Left colon (tissue), 2 donors: ENCODE measurements at places on chromosomes 12 and 14. TPM values are rescaled to one million over a fixed set of nuclear protein-coding genes. Genes with fewer than 3 reads are reported as not detected.

Gene SLC11A2
- 41.9 TPM for total RNA-seq

Gene RHOJ
- 4.8 TPM for total RNA-seq

Gene KCNJ8
- 2.4 TPM for total RNA-seq

Gene SLCO1B1
- not detected for total RNA-seq

Gene LRTM2
- total RNA-seq, result not detected

DNA sequence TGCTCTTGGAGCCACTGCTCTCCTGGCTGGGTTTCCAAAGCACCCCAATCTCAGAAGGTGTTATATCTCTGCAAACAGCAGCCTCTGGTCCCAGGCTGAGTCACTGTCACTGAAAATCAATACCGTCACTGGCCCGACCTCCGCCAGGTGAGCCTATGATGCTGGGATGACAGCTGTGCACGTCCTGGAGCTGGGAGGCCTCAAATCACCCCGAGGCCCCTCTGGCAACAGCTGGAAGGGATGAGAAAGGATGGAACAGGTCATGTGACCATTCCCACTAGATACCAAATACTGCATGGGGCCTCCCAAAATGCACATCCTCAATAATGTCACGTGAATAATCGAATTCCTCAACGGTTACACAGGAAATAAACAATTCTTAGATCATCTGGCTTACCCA is 190.8 kb downstream of the TTC7B start:
- no peak for DNase-seq

GRCh38 chr14:42719391-42719790 is 1112.7 kb downstream of the LRFN5 start:
- no peak for DNase-seq

- DNase-seq, result no peak
Measured at GRCh38 chr12:3307389-3307788, 183.6 kb upstream of the PRMT8 start.

- DNase-seq, result no peak
Measured at GRCh38 chr12:18054925-18055619, 34.9 kb downstream of the RERGL start.

DNA sequence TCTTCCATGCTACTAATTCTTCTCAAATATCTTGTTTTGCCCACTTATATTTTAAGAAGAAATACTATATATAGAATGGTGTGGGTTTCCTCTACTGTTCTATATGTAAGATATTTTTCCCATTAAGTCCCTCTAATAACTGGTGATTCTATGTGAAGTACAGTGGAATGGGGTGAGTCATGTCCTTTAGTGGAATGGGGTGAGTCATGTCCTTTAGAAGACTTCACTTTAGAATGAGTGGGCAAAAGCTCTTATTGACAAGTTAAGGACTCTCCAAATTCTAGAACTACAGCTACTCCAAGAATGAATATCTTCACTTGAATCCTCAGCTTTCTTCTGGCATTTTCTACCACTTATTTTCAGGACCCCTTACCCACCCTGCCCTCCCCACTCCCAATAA is 349.9 kb downstream of the ETNK1 start:
- no peak for DNase-seq

GRCh38 chr12:55702861-55703260 is 4.8 kb downstream of the ITGA7 start:
- DNase-seq, result no peak

- DNase-seq, result no peak
Measured at GRCh38 chr14:58272588-58273372, 25.6 kb upstream of the ARID4A start.

DNA sequence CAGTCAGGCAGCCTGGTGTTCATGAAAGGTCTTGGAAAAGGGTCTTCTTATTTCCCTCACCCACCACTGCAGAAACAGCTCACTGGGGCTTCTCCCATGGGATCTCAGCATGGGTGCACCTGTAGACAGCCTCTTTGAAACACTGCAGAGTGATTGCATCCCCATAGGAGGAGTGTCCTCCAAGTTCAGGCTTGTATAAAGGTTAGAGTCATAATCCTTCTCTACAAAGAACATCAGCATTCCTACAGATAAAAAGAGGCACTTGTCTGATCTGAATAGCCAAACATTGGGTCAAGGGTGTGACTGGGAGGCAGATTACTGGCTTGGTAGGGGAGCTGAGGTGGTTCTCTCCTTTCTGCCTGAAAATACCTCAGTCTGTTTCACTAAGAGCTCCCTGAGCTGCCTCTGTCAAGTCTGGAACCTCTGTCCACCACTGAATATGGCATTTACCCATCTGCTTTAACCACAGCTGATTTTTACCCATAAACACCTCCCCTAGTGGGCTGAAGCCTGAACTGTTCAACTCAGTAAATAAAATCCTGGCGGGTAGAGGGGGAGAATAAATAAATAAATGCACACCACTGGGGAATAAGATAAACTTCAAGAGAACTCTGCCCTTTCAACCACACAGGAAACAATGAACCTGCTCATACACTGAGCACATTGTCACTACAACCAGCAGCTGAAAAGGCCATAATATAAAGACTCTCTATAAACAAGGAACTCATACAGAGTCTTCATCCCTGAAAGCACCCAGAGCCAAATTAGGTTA is 120.7 kb upstream of the SCAF11 start:
- no peak for DNase-seq

- DNase-seq, result no peak
Measured at GRCh38 chr12:51937926-51938325, 13.6 kb upstream of the ACVR1B start.

GRCh38 chr14:34398024-34398423 is 64.0 kb downstream of the SPTSSA start:
- DNase-seq, result no peak

- no peak for DNase-seq
Measured at GRCh38 chr14:24483604-24484252, 24.3 kb downstream of the CMA1 start.

- no peak for DNase-seq
Measured at GRCh38 chr14:28138341-28138740, 628.2 kb upstream of the FOXG1 start.

GRCh38 chr14:32985866-32986265 is 47.2 kb downstream of the NPAS3 start:
- DNase-seq, result no peak

GRCh38 chr14:22737052-22737451 is 29.4 kb upstream of the OXA1L start:
- no peak for DNase-seq

- no peak for DNase-seq
Measured at GRCh38 chr12:71857657-71858056, 18.1 kb downstream of the TBC1D15 start.

GRCh38 chr14:39369029-39369428 is 63.2 kb downstream of the FBXO33 start:
- no peak for DNase-seq

DNA sequence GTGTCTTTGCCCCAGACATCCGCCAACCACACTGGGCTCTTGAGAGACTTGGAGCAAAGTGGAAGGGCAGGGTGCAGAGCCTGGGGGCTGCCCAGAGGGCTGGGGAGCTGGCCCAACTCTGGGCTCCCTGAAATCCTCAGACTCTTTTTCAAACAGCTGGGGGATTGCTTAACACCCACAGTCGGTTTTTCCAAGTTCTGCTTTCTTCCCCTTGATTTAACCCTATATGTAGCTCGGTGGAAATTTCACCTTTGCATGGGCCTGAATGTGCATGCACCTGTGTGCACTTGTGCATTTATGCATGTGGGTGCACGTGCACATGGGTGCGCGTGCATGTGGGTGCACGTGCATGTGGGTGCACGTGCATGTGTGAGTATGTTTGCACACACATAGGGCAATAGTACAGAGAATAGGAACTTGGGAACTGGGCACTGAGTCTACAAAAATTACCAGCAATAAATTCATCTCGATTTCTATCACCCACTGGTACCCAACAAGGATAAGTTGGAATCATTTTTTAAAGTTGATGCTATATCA is 52.3 kb upstream of the RFLNA start:
- DNase-seq, result no peak

DNA sequence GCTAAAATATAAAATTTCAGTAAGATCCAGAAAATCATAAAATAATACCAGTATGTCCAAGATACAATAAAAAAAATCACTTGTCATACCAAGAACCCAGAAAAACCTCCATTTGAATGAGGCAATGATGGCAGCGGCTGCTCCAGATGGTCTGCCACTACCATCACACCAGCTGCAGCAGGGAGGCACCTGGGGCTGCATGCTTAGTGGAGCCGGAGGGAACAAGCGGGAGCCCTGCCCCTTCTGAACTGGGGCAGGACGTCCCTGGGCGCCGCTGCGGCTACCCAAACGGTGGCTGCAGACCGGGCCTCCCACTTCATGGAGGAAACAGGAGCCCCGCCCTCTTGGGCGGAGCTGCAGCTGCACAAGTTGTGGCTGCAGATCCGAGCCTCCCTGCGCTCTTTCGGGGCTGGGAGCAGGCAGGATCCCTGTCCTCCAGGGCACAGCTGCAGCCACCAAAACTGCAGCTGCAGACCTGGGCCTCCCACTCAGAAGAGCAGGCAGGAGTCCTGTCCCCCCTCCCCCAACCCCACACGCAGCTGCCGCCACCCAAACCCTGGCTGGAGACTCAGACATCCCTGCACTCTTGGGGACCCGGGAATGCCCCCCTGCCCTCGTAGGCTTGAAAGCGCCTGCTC is 36.1 kb upstream of the OR5AU1 start:
- DNase-seq, result peak; percentile 74

GRCh38 chr12:30100741-30101140 is 317.0 kb upstream of the TMTC1 start:
- DNase-seq, result no peak
